ENCODE measurements at places on chromosomes 12 and 14. TPM values are rescaled to one million over a fixed set of nuclear protein-coding genes. Genes with fewer than 3 reads are reported as not detected.

The ALKBH2 gene
- polyA plus RNA-seq, result 23.3 TPM

DNA sequence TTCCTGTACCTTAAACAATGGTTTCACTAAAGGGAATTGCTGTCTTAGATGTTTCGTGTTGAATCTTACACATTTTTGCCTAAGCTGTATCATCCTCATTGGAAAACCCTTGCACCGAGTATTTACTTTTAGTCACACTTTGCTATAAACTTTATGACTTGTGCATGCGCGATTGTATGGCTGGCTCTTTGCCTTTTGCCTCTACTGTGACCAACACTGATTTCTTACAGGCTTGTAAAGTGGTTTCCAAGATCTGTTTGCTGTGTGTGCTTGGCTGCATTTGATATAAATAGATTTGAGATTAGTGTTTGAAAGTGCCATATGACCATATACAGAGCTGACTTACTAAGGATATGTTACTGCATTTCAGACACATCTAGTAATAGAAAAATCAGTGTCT lies 40.5 kb downstream of the RASSF3 start:
- DNase-seq, result peak; percentile 44

DNA sequence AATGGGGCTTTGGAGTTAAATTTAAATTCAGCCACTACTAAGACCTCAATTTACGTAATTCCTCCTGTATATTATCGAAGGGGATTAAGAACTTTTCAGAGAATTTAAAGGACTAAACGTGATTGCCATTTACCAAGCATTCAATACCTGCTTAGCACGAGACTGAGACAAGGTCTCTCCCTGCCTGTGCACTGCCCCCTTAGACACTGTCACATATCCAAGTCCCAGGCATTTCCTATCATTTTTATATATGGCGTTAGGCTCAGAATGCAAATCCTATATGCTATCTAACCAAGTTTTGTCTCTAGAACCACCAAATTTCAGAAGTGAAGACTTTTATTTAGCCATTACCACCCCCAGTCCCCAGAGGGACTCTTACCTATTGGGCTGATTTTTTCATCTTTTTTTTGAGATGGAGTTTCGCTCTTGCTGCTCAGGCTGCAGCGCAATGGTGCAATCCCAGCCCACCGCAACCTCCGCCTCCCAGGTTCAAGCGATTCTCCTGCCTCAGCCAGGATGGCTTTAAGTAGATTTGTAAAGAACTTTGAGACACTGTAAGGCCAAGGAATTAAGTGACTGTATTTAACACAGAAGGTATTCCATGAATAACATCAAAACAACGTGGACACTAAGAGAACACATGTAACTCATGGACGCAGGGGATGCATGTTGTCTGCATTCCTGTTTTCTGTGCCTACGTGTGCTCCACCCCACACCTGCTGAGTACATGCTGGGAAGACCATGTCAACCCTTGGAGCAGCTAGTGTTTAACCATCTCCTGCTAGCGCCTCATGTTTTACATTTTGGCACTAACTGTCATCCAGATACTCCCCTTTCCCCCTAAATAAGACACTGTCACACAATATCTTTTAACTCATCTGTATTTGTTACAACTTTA lies 6.4 kb downstream of the HSP90AA1 start:
- DNase-seq, result no peak

DNA sequence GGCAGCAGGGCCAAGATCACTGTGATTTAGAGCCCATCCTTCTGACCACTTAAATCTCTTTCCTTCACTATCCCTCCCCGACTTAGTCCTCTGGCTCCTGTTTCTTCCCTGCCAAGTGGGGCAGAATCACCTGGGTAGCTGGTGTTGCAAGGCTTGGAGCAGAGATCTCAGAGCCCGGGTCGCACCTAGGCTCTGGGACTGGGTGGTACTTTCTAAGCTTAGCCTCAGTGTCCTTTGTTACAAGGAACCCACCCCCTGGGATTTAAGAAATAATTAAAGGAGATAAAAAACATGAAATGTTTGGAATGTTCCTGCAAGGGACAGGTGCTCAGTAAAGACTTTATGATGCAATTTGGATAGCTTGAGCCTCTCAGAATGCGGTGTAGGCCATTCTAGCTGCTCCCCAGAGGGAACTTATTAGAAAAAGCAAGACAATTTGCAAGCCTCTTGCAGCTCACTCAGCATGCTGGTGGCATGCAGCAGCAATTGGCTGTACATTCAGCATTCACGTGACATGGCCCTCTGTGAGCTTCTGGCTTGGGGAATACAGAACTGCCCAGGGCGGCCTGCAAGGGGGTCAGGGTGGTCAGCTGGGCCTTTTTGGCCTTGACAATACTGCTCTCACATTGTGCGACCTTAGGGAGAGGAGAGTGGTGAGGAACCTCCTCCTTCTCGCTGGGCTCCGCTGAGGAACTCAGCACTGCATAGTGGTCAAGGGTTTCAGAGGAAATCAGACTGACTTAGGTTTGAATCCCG lies 16.8 kb downstream of the C14orf132 start:
- no peak for DNase-seq

- DNase-seq, result no peak
Measured at GRCh38 chr12:10361084-10361483, 28.8 kb downstream of the KLRK1 start.

GRCh38 chr12:12612358-12612757 lies 682 bp downstream of the CREBL2 start:
- no peak for DNase-seq

The KRT71 gene
- not detected for polyA plus RNA-seq

- DNase-seq, result no peak
Measured at GRCh38 chr12:45803111-45803510, 73.6 kb downstream of the ARID2 start.

- no peak for DNase-seq
Measured at GRCh38 chr14:55129428-55130195, 560 bp downstream of the LGALS3 start.

The HOXC5 gene
- polyA plus RNA-seq, result 0.06 TPM

- DNase-seq, result no peak
Measured at GRCh38 chr14:65585216-65585615, 172.7 kb downstream of the FUT8 start.

The PTPN21 gene
- 11.0 TPM for polyA plus RNA-seq

GRCh38 chr14:50775357-50775756 lies 55.6 kb downstream of the NIN start:
- DNase-seq, result peak; percentile 89

DNA sequence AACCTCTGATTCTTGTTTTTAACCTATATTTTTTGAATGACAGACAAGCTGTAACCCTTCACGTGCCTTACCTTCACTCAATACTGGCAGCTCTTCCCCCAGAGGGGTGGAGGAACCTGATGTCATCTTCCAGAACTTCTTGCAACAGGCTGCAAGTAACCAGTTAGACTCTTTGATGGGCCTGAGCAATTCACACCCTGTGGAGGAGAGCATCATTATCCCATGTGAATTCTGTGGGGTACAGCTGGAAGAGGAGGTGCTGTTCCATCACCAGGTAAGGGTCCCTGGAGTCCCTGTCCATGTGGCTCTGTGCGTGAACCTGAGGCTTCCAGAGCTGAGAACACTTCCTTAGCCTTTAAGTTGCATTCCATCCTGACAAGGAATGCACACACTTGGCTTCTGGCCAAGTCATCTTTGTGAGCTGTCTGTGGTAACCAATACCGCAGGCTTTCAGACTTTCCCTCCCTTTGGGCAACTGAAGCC lies 22.7 kb downstream of the TRAFD1 start:
- DNase-seq, result no peak

The LTBP2 gene
- 27.5 TPM for polyA plus RNA-seq

DNA sequence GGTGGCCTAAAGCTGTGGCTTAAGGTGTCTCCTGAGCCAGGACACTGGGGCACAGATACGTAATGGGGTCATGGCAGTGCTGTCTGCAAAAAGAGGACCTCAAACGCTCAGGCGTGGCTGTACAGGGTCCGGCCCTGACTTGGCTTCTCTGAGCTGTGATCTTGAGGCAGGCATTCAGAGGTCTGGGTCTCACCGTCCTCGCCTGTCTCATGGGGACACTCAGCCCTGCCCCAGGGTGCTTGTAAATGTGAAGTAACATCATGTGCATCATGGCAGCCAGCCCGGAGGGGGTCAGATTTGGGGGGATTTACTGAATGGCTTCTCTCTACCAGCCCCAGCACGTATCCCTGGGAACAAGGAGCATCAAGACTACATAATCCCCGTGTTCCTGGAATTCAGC lies 28.8 kb downstream of the DIO3 start:
- DNase-seq, result no peak

The KRT75 gene
- not detected for polyA plus RNA-seq

- DNase-seq, result no peak
Measured at GRCh38 chr12:14284184-14284722, 81.2 kb upstream of the ATF7IP start.

DNA sequence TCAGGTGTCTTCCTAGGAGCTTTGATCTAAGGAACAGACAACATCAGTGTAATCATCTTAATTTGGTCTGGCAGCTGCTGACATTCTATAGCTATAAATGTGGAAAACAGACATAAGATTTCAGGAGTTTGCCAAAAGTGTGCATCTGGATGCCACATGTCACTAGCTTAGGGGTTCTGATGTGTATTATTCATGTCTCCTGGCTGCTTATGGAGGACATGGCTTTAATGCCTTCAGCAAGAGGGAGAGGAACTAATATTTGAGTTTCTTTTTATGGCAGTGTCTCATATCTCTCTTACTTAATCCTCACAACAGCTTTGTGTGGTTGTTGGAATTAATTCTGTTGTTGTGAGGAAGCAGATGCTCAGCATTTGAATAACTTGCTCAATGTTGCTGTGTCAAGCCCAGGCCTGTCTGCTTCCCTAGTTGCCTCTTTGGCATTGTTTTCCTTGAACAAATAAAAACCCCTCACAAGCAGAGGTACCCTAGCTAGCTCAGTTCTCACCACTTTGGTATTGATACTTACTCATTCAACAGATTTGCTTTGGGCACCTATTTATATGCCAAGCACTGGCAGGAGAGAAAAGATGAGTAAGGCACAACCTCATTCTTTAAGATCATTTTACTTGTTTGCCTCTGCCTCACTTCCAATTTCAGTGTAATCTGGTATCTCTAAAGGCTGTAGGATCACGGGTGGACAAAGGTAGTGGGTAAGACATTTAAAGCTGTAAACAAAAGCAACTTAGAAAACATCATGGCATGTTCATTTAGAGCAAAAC lies 39.8 kb upstream of the EID3 start:
- DNase-seq, result peak; percentile 82

GRCh38 chr14:61872452-61872851 lies 110.2 kb downstream of the SNAPC1 start:
- no peak for DNase-seq

DNA sequence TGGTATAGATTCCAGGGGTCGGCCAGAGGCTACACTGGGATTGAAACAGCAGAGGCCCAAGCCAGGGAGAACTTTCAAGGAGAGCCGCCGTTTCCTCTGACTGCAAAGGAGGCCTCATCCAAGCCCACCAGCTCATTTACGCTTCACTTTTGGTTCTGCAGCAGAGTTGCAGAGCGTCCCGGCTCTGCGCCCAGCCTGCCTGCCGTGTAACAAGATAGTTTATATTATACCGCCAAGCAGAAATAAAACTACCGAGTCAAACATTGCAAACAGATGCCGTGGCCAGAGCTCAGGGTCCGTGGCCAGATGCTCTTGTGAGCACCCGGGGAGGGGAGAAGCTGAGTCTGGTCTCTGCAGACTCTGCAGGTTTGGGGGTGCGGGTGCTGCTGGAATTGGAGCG lies 60.7 kb upstream of the TBX3 start:
- DNase-seq, result no peak

GRCh38 chr14:64265222-64265621 lies 28.9 kb downstream of the ESR2 start:
- no peak for DNase-seq

DNA sequence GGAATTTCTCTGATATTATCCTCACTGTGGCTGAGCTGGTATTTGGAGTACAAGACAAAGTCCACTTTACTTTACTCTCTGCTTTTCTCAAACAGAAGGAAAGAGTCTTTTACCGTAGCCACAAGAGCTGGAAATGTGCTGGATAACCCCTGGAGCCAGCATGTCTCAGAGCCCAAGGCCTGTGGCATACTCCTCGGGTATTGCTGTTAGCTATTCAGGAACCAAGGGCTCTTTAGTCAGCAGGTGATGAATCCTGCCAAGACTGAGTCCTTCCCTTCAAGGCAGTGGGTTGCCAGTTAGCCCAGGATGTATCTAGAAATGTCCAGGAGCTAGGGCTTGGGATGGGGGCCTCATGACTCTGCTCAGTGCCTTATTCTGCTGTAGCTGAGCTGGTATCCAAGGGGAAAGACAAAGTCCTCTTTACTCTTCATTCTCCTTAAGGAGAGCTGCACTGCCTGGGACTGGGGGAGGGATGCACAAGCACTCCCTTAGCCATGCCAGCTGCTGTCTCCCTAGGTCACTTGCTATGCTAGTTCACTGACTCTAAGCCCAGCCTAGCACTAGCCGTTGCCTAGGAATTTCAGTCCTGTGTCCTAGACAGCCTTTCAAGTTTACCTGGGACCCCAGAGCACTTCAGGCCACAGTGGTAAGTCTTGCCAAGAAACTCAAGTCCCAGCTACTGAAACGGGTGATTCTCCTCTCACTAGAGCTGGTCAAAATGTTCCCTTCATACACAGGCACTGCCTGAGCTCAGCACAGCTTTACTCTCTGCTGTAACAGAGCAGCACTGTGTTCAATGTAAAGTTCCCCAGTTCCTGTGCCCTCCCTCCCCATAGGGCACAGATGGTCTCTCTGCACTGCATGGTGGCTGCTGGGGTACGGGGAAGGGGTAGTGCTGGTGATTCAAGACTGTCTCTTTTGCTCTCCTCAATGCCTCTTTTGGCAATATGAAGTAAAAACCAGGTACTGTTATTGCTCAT lies 136.4 kb downstream of the SLC35F4 start:
- no peak for DNase-seq

The P2RX2 gene
- polyA plus RNA-seq, result not detected

The CGRRF1 gene
- polyA plus RNA-seq, result 11.4 TPM

The CD4 gene
- polyA plus RNA-seq, result 0.42 TPM

The OR4K5 gene
- not detected for polyA plus RNA-seq

GRCh38 chr12:75592086-75592485 lies 80.7 kb upstream of the KRR1 start:
- DNase-seq, result no peak

The KRT85 gene
- not detected for polyA plus RNA-seq

The MIPOL1 gene
- 1.1 TPM for polyA plus RNA-seq

- DNase-seq, result no peak
Measured at GRCh38 chr12:48220701-48221100, 17.6 kb upstream of the OR10AD1 start.

The DPPA3 gene
- not detected for polyA plus RNA-seq

DNA sequence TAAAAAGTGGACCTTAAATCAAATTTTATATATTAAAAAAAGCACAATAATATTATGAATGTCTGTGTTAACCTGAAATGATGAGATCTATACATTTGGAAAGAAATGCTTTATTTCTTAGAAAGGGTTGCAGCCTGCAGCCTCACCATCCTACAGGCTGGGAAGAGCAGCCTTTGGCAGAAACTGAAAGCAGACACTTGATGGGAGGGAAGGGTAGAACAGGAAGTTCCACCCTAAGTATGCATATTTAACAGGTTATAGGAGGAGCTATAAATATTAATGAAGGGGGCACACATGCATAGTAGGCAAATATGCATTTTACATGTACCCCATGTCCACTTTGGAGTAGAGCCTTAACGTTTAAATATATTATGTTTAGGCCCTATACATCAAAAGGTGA lies 498.0 kb downstream of the FLRT2 start:
- DNase-seq, result no peak

The CMA1 gene
- not detected for polyA plus RNA-seq

The TMCC3 gene
- not detected for polyA plus RNA-seq

The C12orf54 gene
- not detected for polyA plus RNA-seq

GRCh38 chr12:49515266-49515665 lies 23.6 kb upstream of the KCNH3 start:
- DNase-seq, result peak; percentile 13

All from BJ (cell line).